Renal cortical epithelial cell (primary cell): ENCODE measurements at places on chromosomes 4 and X. TPM values are rescaled to one million over a fixed set of nuclear protein-coding genes. Genes with fewer than 3 reads are reported as not detected.

The EVC gene
- 16.8 and 126 TPM in 2 replicates for total RNA-seq

The TMPRSS11B gene
- not detected in 2 replicates for total RNA-seq

The L1CAM gene
- total RNA-seq = 88.0 and 623 TPM in 2 replicates

The GRIA3 gene
- under 0.01 and 3.5 TPM in 2 replicates for total RNA-seq

The UGT2B15 gene
- 0.10 TPM in 1 of 2 replicates, not detected in the other for total RNA-seq

The CENPVL2 gene
- total RNA-seq = not detected in 2 replicates

The XG gene
- not detected in 2 replicates for total RNA-seq

The VSIG4 gene
- not detected in 2 replicates for total RNA-seq

The RS1 gene
- 0.05 and 0.17 TPM in 2 replicates for total RNA-seq

The HPGDS gene
- total RNA-seq = not detected in 2 replicates

The SYP gene
- total RNA-seq = 0.10 and 0.52 TPM in 2 replicates

The CYSLTR1 gene
- not detected in 2 replicates for total RNA-seq

The SORBS2 gene
- total RNA-seq = 9.7 and 45.1 TPM in 2 replicates

The CD38 gene
- 0.52 TPM in 1 of 2 replicates, not detected in the other for total RNA-seq

The SLITRK4 gene
- 27.4 and 30.6 TPM in 2 replicates for total RNA-seq

The SLIT2 gene
- 3.5 and 4.1 TPM in 2 replicates for total RNA-seq

The EFHC2 gene
- total RNA-seq = 0.17 and 3.2 TPM in 2 replicates

The DMRTC1B gene
- 0.20 TPM in 1 of 2 replicates, not detected in the other for total RNA-seq

The CRMP1 gene
- total RNA-seq = 0.25 TPM in 1 of 2 replicates, not detected in the other

The LRP2BP gene
- total RNA-seq = 1.3 TPM in 1 of 2 replicates, not detected in the other

The CCSER1 gene
- 2.4 and 5.7 TPM in 2 replicates for total RNA-seq

The ERAS gene
- 0.20 TPM in 1 of 2 replicates, not detected in the other for total RNA-seq

The GPC4 gene
- total RNA-seq = 19.4 and 80.6 TPM in 2 replicates
